ENCODE measurements at places on chromosomes 5 and 9. TPM values are rescaled to one million over a fixed set of nuclear protein-coding genes. Genes with fewer than 3 reads are reported as not detected.

- no peak for DNase-seq
Measured at GRCh38 chr5:56288873-56289601, 55.9 kb upstream of the ANKRD55 start.

ADRB2 gene
- total RNA-seq = 6.7 TPM

LCN9 gene
- total RNA-seq = not detected

DNA sequence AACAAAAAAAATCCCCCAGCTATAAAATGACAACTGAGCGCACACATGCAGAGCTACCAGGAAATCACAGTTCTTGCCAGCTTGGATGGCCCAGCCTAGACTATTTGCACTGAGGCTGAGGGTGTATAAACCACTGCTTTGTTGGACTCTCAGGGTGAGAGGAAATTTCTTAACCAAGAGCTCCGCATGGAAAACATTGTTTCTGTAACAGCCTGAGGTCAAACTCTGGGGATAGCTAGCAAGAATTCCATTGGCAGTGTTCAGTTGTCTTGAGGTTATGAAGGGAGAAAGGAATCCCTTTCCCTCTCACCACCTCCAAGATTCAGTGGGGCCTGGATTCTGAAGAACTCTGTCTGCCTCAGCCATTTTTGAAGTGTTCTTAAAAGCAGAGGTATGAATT lies 360.0 kb downstream of the OSTF1 start:
- DNase-seq = no peak

GRCh38 chr9:136280535-136281315 lies 23.2 kb downstream of the CCDC187 start:
- DNase-seq = no peak

All from sciatic nerve (tissue), 2 donors.